Foreskin keratinocyte (primary cell): ENCODE measurements at places on chromosomes 11 and 22. TPM values are rescaled to one million over a fixed set of nuclear protein-coding genes. Genes with fewer than 3 reads are reported as not detected.

The STX3 gene
- polyA plus RNA-seq = 13.9 and 15.9 TPM in 2 replicates

The SLC25A45 gene
- 0.16 and 0.17 TPM in 2 replicates for polyA plus RNA-seq

The CD3G gene
- not detected in 2 replicates for polyA plus RNA-seq

The CRACR2B gene
- polyA plus RNA-seq = 1.2 and 2.1 TPM in 2 replicates

The KRTAP5-8 gene
- polyA plus RNA-seq = not detected in 2 replicates

The OR51B4 gene
- polyA plus RNA-seq = not detected in 2 replicates

The IL10RA gene
- not detected in 2 replicates for polyA plus RNA-seq

The CALCA gene
- not detected in 2 replicates for polyA plus RNA-seq

The CAPN5 gene
- polyA plus RNA-seq = 0.88 and 1.5 TPM in 2 replicates

The ESRRA gene
- 46.1 and 49.9 TPM in 2 replicates for polyA plus RNA-seq

The UNC93B1 gene
- 14.8 and 15.3 TPM in 2 replicates for polyA plus RNA-seq
